Fibroblast of skin of left quadriceps (primary cell): ENCODE measurements at places on chromosomes 6 and 20.

DNA sequence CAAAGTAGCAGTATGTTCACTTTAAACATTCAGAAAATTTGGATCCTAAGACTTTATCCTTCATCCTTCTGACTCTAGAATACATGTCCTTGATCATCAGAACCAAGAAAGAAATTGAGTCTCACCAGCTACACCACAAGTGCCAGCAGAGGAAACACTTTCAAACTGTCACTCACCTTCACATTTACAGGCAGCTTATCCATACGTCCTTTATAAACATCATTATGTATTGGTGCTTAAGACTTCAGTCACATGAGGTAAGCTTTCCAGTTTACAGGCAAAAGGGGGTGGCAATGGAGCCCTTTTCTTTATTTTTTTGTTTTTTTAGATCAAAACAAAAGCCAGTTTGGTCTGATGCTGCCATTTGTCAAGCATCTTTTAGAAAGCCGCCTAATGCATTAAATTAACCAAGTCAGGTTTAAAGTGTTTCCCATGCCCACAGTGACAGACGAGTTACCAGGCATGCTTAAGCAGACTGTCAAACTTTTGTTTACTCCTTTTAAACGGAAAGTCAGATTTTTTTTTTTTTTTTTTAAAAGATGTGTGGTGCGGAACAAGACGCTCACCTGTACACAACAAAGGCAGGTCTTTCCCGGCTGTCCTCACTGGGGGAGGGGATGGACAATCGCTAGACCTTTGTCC is 952 bp upstream of the BRPF3 start:
- no peak for DNase-seq

- no peak for DNase-seq
Observed at GRCh38 chr20:64105846-64106434, 1.4 kb downstream of the NPBWR2 start.

DNA sequence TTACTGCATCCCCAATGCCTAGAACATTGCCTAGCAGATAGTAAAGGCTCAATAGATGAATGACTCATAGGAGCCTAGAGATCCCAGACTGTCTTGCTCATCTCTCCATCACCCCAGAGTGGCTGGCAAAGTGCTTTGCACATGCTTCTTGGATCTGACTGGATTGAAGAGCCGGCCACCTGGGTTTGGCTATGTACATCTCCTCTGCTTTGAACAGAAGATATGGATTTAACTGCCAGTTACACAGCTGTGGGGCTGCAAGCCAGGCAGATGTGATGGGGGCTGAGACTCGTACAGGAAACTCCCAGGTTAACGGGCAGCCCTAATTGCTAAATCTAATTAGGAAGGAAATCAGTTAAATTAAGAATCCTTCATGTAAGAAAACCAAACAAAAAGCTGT is 28.6 kb downstream of the MYLIP start:
- no peak for DNase-seq

GRCh38 chr6:168050225-168050880 is 28.7 kb downstream of the FRMD1 start:
- DNase-seq, result no peak

GRCh38 chr6:85470023-85470410 is 20.1 kb downstream of the NT5E start:
- DNase-seq, result no peak
